ENCODE measurements at places on chromosomes 1 and 21.

GRCh38 chr21:38769191-38769780, 36.4 kb upstream of the ETS2 start:
- no peak for DNase-seq

- DNase-seq: no peak
Measured at GRCh38 chr1:59046134-59046533, 250.8 kb upstream of the FGGY start.

- DNase-seq: no peak
Measured at GRCh38 chr1:11664336-11665065, 501 bp downstream of the FBXO6 start.

DNA sequence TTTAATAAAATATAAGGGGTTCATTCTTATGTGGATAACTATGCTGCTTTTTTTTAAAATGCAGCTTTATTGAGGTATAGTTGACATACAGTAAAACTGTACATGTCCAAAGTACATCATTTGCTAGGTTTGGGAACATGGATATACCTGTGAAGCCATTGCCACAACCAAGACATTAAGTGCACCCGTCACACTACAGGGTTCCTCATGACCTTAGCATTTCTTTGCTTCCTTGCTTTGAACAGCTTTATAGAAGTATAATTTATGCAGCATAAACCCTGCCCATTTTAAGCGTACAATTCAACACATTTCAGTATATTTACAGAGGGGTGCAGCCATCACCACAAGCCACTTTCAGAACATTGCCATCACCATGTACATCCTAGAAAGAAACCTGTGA, 26.3 kb downstream of the FHAD1 start:
- DNase-seq: no peak

GRCh38 chr1:13622446-13622845, 38.8 kb downstream of the PDPN start:
- no peak for DNase-seq

- DNase-seq: no peak
Measured at GRCh38 chr1:32501865-32502264, 37.0 kb downstream of the ZBTB8B start.
